Body of pancreas (tissue), 4 donors: ENCODE measurements at places on chromosomes 13 and 19.

GRCh38 chr19:41249707-41250423, 14.3 kb upstream of the HNRNPUL1 start:
- no peak for DNase-seq
- H3K36me3 ChIP-seq: no peaks in the 10 kb centered on the region
- H3K4me1 ChIP-seq: no peaks in the 10 kb centered on the region

GRCh38 chr13:111115061-111115964, at the start of gene ARHGEF7:
Gene ARHGEF7 (plus strand): TSS chr13:111115310. CDS start chr13:111115527, 217 bp downstream.
- H3K27me3 ChIP-seq: peaks cover 4% of the 10 kb centered on the region
- peaks cover 5% of the 10 kb centered on the region for H3K4me1 ChIP-seq
- H3K4me3 ChIP-seq: peak within 1 kb of the TSS; percentile 18
- no peak within 1 kb of the TSS for H3K27ac ChIP-seq
- no peaks in the 10 kb centered on the region for H3K36me3 ChIP-seq
- DNase-seq: peak; percentile 20

GRCh38 chr13:49998714-49999624, 2.1 kb downstream of the TRIM13 start:
- no peaks in the 10 kb centered on the region for H3K36me3 ChIP-seq
- no peak overlapping the region for H3K4me3 ChIP-seq
- H3K27ac ChIP-seq: no peak overlapping the region
- no peak for DNase-seq
- H3K4me1 ChIP-seq: peaks cover 44% of the 10 kb centered on the region
- H3K27me3 ChIP-seq: no peaks in the 10 kb centered on the region

DNA sequence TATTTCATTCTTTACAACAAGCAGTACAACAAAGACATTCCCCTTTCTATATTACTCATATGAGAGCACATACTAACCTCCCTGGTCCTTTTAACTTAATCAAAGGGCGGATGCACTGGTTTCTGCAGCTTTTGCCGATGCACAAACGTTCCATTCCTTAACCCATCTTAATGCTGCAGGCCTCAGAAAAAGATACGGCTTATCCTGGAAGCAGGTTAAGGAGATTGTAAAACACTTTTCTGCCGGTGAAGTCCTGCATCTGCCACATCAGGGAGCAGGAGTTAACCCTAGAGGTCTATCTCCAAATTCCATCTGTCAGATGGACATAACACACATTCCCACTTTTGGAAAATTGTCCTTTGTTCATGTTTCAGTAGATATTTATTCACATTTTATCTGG, 11.5 kb upstream of the ZNF814 start:
- DNase-seq: no peak
- H3K27ac ChIP-seq: no peak overlapping the region
- H3K4me1 ChIP-seq: no peaks in the 10 kb centered on the region
- no peaks in the 10 kb centered on the region for H3K36me3 ChIP-seq

DNA sequence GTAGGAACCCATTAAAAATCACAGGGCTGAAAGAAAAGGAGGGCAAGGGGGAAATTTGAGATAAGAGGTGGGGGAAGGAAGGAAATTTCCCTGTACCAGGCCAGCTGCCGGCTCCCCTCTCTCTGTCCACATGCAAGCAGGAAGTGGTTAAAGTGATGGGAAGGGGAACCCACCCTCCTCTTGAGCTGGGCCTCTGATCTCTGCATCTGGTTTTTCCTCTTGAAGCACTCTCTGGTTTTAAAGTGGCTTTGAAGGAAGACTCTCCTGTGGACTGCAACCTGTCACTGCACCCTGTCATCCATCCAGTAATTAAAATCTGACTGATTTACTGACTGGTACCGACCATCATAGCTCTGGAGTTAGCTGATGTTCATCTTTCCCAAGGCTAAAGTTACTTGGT, 239.6 kb downstream of the TSHZ3 start:
- H3K27me3 ChIP-seq: no peaks in the 10 kb centered on the region
- H3K27ac ChIP-seq: no peak overlapping the region
- no peak for DNase-seq
- H3K4me3 ChIP-seq: no peak overlapping the region

DNA sequence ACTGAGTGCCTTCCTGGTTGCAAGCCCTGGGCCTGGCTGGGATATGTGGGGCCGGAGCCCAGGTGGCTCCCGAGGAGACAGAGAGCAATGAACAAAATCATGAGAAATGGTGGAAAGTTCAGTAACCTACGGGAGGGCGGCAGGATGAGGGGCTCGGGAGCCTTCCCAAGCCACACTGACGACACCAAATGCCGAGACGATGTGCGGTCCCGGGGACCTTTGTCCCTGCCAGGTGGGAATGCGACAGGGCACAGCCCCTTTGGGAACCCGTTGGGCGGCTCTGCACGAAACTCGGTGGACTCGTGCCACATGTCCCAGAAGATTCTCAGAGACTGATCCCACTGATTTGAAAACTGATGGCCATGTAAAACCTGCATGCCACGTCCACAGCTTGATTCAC, 11.7 kb upstream of the ZNF14 start:
- no peak overlapping the region for H3K27ac ChIP-seq
- no peaks in the 10 kb centered on the region for H3K4me1 ChIP-seq
- H3K36me3 ChIP-seq: no peaks in the 10 kb centered on the region
- no peak for DNase-seq
- H3K4me3 ChIP-seq: no peak overlapping the region

DNA sequence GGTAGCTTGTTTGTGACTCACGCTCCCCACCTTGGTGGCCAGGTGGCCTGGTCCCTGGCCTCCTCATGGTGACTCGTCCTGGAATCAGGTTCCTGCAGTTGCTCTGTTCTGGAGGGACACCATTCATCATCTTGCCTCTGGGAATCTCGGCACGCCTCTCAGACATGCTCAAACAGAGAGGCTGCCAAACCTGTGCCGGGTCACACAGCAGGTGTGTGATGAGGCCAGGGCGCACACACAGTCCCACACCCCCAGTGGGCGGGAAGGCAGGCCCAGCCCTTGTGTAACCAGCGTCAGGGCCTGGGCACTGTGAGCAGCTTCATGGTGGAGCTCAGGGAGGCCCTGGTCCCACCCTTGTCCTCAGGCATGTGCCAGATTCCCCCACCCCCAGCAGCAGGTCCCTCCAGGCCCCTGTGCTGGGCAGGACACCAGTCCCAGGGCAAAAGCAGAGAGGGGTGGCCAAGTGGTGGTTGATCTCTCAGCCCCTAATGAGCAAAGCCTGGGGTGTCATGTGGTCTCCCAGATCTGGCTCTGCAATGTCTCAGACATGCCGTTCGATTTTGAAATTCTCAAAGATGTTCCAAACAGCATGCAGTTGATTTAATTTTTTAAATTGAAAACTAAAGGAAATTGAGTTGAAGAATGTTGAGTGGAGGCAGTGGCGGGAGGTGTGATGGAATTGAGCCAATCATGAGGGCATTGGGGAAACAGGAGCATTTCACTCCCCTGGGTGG, 12.1 kb downstream of the CEBPA start:
- H3K36me3 ChIP-seq: no peaks in the 10 kb centered on the region
- peaks cover 40% of the 10 kb centered on the region for H3K4me1 ChIP-seq
- H3K27me3 ChIP-seq: no peaks in the 10 kb centered on the region
- H3K4me3 ChIP-seq: no peak overlapping the region
- no peak for DNase-seq

DNA sequence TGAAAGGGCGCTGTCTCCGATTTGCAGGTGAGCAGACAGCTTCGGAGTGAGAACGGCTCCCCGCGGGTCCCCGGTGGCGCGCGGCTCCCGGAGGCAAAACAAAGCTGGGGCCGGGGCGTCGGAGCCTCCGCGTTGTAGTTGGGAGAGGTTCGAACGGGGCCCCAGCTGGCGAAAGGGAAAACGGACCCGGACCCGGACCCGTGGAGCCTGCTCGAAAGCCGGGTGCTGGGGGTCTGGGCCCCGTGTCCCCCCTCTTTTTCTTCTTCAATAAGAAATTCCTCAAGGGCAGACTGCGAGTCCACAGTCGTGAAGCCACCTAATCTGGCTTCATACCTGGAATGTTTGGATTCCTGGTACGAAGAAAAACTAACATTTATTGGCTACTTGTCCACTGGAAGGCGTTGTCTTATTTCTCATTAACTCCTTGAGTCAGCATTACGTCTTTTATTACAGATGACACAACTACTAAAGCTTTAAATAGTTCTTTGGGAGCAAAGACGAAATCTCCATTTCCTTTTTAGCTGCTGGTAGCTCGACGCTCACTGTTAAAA, 632 bp upstream of the MTIF3 start:
- peak overlapping the region; percentile 98 for H3K27ac ChIP-seq
- H3K36me3 ChIP-seq: no peaks in the 10 kb centered on the region
- peak overlapping the region; percentile 91 for H3K4me3 ChIP-seq
- H3K27me3 ChIP-seq: no peaks in the 10 kb centered on the region
- peak; percentile 59 for DNase-seq

- H3K4me1 ChIP-seq: no peaks in the 10 kb centered on the region
- no peaks in the 10 kb centered on the region for H3K27me3 ChIP-seq
- no peaks in the 10 kb centered on the region for H3K36me3 ChIP-seq
Observed at GRCh38 chr13:99575376-99576120, 74.3 kb downstream of the TM9SF2 start.

DNA sequence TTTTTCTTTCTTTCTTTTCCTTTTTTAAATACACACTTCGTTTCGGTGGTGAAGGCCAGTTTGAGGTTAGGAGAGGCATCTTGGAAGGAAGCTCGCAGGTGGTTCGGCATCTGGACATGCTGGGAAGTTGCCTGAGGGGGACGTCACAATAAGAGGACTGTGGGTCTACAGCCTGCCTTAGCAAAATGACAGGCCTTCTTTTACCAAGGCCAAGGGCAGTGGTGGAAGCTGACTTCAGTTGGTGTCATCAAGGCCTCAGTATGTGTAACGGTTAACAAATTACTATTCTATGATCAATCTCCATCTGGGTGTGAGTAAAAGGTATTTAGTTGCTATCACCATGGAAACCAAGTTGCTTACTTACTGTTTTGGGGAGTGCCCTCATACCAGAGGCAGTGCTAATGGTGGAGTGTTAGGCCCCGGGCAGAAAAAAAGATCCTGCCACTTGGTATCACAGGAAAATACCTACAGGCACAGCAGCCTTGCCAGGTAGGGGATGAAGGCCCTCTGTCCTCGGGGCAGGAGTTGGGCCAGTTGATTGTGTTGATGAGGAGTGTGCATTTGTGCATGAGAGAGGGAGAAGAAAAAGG, 10.3 kb downstream of the ACTN4 start:
- no peak overlapping the region for H3K4me3 ChIP-seq
- no peak for DNase-seq
- H3K4me1 ChIP-seq: peaks cover 100% of the 10 kb centered on the region
- no peaks in the 10 kb centered on the region for H3K27me3 ChIP-seq
- H3K27ac ChIP-seq: peak overlapping the region; percentile 74

DNA sequence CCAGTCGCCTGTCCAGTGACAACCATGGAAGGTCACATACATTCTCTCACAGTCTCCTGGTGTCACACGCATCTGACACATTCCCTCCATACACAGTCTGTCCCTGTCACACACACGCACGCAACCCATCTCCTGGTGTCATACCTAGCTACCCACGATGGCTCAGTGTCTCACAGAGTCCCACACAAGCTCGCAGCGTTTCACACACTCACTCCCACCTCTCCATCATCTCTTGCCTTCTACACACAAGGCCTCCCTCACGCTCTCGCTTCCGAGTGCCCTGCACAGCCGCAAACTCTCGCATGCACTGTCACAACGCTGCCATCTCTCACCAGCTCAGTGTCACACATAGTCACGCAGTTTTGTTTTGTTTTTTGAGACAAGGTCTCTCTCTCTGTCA, 1.2 kb upstream of the GNG8 start:
- no peaks in the 10 kb centered on the region for H3K27me3 ChIP-seq
- DNase-seq: no peak
- H3K4me1 ChIP-seq: peaks cover 35% of the 10 kb centered on the region
- no peak overlapping the region for H3K4me3 ChIP-seq
- no peak overlapping the region for H3K27ac ChIP-seq

GRCh38 chr13:112879283-112879833, 89.7 kb upstream of the MCF2L start:
- DNase-seq: no peak
- no peaks in the 10 kb centered on the region for H3K27me3 ChIP-seq
- H3K4me3 ChIP-seq: no peak overlapping the region
- peaks cover 21% of the 10 kb centered on the region for H3K36me3 ChIP-seq
- no peaks in the 10 kb centered on the region for H3K4me1 ChIP-seq
- H3K27ac ChIP-seq: no peak overlapping the region

DNA sequence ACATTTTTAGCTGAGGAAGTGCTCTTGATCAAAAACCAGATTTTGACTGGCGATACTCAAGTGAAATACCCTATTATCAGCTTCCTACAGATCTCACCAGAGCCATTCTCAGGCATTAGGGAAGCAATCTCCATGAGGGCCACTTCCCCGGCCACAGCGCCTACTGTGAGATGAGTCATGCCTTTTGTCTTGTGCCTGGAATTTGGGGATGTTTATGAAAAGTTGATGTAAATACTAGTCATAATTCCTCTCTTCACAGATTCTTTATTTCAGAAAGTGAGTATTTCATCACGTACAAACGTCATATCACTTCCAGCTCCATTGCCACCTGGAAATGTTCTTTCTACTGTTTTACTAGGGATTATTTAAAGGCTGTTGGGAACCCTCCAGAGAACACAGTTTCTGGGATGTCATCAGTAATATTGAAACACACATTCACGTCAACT, 25.3 kb upstream of the SLC46A3 start:
- H3K36me3 ChIP-seq: no peaks in the 10 kb centered on the region
- no peaks in the 10 kb centered on the region for H3K4me1 ChIP-seq
- H3K4me3 ChIP-seq: no peak overlapping the region
- DNase-seq: no peak
- no peak overlapping the region for H3K27ac ChIP-seq
- H3K27me3 ChIP-seq: no peaks in the 10 kb centered on the region

- H3K4me1 ChIP-seq: peaks cover 29% of the 10 kb centered on the region
- DNase-seq: no peak
- H3K27me3 ChIP-seq: no peaks in the 10 kb centered on the region
- no peaks in the 10 kb centered on the region for H3K36me3 ChIP-seq
- no peak overlapping the region for H3K4me3 ChIP-seq
Observed at GRCh38 chr13:33640832-33641231, 177.1 kb upstream of the RFC3 start.

DNA sequence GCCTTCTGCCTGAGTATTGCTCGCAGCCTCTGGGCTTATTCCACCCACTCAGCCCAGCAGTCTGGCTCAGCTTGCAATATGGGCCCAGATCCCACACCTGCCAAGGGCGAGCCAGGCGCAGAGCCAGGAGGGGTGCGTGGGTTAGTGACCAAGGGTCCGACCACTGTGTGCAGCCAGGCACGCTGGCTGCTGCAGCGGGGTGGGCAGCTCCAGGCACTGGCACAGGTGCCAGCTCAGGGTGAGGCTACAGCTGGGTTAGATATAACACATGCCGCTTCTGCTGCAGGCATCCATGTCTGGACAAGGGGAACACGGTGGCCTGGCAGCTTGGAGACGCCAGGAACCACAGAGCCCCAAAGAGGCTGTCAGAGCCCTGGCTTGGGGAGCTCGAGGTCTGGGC, 12.6 kb upstream of the URAD start:
- no peaks in the 10 kb centered on the region for H3K36me3 ChIP-seq
- peaks cover 7% of the 10 kb centered on the region for H3K4me1 ChIP-seq
- H3K27me3 ChIP-seq: no peaks in the 10 kb centered on the region

GRCh38 chr19:33055718-33056117, 9.0 kb downstream of the RHPN2 start:
- peak overlapping the region; percentile 64 for H3K27ac ChIP-seq
- no peaks in the 10 kb centered on the region for H3K27me3 ChIP-seq
- H3K4me1 ChIP-seq: peaks cover 47% of the 10 kb centered on the region
